ENCODE measurements at places on chromosomes 5 and 9.

DNA sequence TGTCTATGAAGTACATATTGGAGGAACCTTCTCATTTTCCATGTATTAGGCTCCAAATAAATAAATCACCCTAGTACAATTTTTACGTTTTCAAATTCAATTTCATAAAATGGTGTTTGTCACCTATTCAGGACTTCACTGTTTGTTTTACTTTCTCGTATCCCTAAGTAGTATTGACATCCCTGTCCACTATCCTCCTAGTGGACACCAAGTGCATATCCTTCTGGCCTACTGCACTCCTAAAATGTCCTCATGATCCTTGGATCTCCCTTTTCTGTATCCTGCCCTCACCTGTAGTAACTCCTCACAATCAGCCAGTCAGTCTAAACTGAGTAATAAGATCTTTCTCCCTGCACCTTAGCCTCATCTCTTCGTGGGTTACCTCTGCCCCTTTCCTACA is 539.9 kb downstream of the DMRTA1 start:
- DNase-seq: no peak

DNA sequence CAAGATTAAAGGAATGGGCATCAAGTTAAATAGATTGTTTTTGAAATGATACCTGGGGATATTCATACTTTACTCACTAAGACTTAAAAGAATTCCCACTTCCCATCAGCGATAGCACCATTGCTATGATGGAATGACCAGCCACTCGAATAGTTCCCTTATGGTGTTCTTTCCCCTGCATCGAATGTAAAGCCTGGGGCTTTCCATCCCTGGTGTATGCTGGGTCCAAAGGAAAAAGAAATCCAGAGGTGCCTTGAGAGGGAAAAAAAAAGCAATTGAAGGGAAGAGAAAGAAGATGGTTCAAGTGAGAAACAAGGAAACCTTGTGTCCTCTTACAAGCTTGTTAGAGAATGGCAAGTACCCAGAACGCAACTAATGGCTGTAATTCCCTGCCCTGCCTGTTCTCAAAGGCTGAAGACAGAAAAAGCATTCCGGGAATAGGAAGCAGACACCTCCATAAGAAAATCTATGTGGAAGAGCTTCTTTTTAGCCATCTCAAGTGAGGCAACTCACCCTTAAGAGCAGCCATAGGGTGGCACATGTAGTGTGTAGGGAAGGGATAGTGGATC is 351.1 kb upstream of the DAB2 start:
- DNase-seq: no peak

GRCh38 chr5:5605170-5605764 is 182.8 kb downstream of the ICE1 start:
- no peak for DNase-seq

GRCh38 chr9:97904725-97905124 is 17.6 kb downstream of the TRMO start:
- no peak for DNase-seq

DNA sequence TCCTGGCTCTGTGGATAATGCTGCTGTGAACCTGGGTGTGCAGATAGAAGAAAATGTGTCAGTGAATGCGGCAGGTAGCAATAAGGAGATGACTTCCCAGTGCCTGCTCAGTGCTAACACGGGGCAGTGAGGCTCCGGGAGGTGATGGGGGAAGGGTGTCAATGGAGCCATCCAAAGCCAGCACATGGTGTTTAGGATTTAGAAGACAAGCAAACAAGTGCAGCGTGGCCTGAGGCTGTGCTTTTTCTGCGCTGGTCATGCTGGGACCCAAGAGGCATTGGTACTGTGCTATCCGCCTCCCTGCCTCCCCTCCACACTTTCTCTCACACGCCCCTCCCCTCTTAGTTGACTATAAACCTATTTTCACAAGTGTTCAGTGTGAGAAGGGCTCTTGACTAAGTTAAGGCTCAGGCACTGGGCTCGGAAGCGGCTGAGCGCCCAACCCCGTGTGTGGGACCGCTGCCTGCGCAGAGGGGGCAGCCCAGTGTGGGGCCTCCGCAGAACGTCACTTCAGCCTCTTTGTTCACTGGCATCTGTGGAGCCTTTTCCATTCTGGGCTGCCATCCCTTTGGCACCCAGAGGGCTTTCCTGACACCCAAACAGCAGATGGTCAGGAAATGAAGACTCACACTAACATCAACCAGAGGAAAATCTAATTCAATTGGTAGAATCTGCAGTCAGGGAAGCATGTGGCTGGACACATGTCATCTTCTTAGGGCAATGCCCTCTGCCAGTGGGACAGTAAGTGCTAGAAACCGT is 21.8 kb upstream of the NINJ1 start:
- DNase-seq: no peak

GRCh38 chr5:57503433-57503832 is 20.8 kb upstream of the ACTBL2 start:
- DNase-seq: no peak

GRCh38 chr5:109690242-109690974 is 681 bp downstream of the MAN2A1 start:
- DNase-seq: no peak

DNA sequence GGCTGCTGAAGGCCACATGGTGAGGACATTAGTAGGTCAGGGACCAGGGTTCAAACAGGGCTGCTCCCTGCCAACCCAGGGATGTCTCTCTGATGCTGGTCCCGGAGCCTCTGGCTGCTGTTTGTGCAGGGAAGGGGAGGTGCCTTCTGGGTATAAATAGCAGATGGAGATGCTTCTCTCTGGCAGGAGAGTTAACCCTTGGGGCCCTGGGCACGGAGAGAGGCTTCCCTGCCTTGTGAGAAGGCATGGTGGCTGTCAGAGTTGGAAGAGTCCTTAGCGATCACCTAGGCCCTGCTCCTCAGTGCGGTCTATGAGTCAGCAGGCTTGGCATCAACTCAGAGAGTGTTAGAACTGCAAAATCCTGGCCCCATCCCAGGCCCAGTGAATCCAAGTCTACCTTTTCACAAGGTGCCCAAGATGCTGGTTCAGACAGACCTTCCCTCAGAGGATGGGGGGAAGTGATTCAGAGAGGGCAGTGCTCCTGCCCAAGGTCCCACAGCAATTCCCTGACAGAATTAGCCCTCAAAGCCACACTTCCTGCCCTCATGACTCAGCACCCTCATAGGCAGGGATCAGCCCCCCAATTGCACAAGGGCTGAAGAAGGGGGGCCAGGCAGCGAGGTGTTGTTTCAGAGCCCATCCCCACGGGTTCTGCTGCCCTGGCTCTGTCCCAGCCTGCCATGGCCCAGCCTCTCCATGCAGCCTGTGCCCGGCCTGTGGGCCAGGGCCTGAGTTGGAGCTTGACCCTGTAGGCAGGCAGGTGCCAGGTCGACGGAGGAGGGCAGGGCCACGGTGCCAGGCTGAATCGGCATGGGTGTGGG is 25.6 kb downstream of the CAMK2A start:
- DNase-seq: no peak

DNA sequence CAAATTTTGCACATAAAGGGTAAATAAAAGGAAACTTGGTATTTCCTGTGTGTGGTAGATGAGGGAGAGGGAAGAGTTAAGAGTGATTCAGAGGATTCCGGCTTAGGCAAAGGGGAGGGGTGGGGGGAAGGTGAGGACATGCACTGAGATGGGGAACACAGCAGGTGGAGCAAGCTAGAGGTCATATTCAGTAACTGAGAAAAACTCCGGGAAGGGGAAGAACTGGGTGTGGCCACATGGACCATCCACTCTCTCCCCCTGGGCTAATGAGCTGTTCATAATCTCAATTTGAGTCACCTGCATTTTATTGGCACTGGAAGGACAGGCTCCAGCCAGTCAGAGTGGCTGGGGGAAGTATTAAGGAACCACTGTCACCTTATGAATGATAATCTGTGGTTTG is 45.1 kb upstream of the UGCG start:
- no peak for DNase-seq

GRCh38 chr9:20280330-20280729 is 342.0 kb downstream of the MLLT3 start:
- DNase-seq: no peak

DNA sequence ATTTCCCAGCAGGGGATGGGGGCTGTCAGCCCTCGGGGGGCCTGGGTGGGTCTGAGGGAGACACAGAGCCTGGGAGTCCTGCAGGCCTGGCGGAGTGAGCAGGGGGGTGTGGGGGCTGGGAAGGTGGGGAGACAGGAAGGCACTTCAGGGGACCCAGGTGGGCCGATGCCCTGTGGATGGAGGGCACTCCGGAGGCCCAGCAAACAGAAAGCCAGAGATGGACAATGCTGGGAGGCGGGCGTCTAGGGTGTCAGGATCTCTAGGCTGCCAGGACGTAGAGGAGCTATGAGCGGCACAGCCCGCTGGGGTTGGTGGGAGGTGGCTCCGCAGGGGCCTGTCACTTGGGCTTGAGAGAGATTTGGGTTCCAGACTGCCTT is 87.6 kb upstream of the COL5A1 start:
- no peak for DNase-seq
